NCI-H1092 treated with DMSO at 0.1 percent for 48 hours (cell line): ENCODE measurements at places on chromosomes 6 and 20.

- DNase-seq: no peak
These were observed 1.9 kb downstream of the BAK1 start for GRCh38 chr6:33578164-33578563.

- DNase-seq: no peak
These were observed 72.1 kb downstream of the TRAM2 start for GRCh38 chr6:52504782-52505136.

GRCh38 chr20:44247586-44248409 is 690 bp downstream of the GDAP1L1 start:
- DNase-seq: no peak

GRCh38 chr6:27281105-27281539 is 31.0 kb downstream of the POM121L2 start:
- no peak for DNase-seq

DNA sequence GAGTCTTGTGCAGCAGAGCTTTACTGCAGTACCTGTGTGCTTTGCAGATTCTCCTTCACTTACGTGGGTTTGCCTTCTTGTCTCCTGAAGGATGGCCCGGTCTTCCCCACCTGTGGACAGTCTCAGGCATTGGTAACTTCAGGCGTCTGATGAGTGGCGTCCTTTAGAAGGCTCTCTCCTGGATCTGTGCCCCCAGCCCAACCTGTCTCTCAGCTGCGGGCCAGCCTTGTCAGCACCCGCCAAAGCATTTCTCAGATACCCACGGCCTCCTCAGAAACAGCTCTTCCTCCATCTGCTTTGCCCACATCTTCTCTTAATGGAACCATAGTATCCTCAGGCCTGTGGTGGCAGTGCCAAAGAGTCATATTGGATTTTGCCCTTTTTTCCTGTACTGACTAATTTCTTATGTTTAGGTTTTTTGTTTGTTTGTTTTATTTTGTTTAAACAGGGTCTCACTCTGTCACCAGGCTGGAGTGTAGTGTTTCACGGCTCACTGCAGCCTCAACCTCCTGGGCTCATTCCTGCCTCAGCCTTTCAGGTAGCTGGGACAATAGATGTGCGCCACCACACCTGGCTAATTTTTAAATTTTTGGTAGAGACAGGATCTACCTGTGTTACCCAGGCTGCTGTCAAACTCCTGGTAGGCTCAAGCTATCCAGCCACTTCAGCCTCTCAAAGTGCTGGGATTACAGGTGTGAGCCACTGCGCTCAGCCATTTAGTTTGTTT is 96.6 kb downstream of the ARID1B start:
- DNase-seq: no peak

DNA sequence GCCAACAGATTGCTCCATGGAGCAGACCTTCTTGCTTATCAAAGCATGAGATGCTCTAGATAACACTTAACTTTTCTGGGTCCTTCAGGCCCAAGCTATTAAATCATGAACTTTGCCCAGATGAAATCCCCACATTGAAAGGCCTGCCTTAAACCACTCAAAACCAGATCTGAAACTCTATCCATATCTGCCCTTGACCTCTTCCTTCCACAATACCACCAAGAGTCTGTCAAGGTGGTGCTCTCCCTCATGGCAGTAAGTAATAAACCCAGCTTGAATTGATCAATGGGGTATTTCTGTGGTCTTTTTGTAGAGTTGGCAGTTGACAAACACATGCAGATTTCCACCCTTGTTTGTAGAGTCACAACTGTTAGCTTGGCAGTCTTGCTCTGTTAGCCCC is 135.5 kb downstream of the ISM1 start:
- no peak for DNase-seq

DNA sequence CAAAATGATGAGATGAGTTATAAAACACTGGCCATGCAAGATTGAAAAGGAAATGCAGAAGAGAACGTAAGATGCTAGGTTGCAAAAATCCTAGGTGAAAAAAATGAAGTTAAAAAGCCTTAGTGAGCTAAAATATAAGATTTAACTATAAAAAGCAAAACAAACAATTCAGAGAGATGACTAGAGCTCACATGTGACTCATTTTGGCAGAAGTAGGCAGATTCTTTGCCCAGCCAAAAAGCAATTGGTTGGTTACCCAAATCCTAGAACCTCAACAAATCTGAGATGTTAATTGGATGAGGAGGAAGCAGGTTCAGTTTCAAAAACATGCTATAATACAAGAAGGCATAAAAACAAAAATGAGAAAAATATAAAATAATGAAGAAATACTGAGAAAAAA is 249.1 kb downstream of the OGFRL1 start:
- DNase-seq: no peak

DNA sequence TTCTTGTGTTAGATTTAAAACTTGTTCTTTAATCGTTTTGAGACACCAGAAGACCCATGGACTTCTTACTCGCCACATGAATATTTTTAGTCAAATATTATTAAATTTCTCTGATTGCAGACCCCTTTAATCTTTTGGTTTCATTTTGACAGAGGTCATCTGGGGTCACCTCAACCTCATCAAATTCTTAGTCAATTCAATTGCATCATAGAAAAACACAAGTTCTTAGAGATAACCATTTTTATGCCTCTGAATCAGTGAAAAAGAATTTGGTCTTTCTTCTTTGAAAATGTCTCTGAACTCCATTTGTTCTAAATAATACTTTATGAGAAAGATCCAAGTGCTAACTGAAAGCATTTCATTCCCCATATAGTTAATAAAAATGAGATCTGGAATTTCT is 55.2 kb upstream of the CBLN4 start:
- DNase-seq: no peak

DNA sequence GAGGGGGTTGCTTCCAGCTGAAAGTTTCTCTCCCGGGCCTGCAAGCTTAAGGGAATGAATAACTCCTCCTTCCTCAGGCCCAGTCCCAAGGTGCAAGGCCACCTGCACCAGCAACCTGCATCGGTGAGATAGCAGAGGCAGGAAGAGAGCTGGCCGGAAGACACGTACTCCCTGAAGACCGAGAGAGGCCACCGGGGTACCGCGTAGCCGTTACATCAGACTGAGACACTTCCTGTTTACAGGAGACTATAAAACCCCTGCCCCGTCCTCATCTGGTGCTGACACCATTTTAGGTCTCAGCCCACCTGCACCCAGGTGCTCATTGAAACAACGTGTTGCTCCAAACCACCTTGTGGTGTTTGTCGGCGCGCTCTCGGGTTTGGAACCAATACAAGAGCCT is 60.5 kb upstream of the PRND start:
- no peak for DNase-seq

GRCh38 chr20:25514195-25514594 is 71.1 kb downstream of the NINL start:
- no peak for DNase-seq

DNA sequence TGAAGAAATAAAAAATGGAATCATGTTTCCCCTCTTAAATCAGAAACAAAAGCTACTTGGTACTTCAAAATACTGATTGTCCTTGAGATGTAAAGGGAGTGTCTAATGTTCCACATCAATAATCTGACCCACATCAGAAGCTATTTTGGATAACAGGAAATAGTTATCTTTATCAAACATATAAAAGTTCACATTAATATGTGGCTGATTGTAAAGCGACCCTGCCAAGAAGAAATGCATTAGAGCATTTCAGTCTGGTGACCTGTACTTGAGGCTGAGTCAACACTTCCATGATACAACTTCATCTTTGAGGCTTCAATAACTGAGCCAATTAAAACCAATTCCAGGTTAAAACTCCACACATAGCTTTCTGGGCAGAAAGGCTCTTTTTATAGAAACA is 31.8 kb downstream of the SYNE1 start:
- DNase-seq: no peak

- DNase-seq: peak; percentile 53
These were observed 20.6 kb downstream of the PPP1R16B start for GRCh38 chr20:38825901-38826625.

DNA sequence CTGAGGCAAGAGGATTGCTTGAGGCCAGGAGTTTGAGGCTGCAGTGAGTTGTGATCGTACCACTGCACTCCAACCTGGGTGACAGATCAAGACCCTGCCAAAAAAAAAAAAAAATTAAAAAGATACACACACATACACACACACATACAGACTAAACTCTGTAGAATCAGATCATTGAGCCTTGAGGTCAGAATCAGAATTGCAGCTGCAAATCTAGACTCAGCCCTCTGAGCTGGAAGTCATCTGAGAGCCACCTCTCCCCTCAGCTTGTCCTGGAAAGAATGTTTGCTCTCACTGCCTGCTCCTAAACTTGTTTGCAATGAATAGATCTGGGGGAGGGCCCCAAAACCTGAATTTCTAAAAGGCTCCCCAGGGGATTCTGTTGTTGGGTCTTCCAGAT is 41.4 kb upstream of the ANGPT4 start:
- no peak for DNase-seq

- no peak for DNase-seq
These were observed 153.9 kb downstream of the TAF4 start for GRCh38 chr20:61911824-61912223.

- no peak for DNase-seq
These were observed 25.6 kb upstream of the NTSR1 start for GRCh38 chr20:62682912-62683517.

DNA sequence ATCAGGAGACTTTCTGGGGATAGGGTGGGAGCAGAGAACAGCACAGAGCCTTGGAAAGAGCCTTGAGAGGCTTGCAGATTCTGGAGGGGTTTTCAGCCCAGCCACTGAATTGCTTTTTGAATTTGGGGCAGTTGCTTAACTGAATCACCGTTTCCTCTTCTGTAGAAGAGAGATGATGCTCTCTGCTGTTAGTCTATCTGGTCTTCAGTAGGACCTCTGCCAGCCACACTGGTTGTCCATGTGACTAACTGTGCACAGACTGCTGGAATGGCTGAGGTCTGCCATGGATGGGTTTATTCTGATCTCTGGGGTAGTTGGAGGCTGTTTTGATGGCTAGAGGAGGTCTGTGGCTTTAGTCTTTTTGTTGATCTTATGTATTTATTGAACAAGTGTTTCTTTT is 21.4 kb upstream of the PRDM1 start:
- no peak for DNase-seq

DNA sequence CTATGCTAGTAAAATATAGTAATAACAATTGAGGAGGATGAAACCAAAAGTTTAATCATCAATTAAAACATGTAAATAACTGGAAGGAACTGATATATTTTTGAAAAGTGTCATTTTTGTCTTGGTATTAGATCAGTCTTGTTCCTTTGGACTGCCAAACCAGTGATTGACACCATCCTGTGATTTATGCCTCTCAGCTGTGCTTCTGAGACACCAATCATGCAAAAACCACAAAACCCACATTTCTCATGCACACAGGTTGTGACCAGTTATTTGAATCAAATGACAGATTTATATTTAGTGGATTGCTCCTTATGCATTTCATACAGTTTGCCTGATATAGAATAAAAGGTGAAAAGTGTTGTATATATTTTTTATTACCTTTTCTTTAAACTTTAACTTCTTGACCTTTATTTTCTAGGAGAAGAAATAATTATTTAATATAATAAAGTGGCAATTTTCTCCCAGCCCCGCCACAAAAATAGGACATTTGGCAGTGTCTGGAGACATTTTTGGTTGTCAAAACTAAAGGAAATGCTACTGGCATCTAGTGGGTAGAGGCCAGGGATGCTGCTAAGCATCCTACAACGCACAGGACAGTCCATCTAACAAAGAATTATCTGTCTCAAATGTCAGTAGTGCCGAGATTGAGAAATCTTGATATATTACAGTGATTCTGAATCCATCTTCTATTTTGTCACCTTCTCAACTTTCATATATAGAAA is 383.6 kb downstream of the BCKDHB start:
- DNase-seq: no peak

DNA sequence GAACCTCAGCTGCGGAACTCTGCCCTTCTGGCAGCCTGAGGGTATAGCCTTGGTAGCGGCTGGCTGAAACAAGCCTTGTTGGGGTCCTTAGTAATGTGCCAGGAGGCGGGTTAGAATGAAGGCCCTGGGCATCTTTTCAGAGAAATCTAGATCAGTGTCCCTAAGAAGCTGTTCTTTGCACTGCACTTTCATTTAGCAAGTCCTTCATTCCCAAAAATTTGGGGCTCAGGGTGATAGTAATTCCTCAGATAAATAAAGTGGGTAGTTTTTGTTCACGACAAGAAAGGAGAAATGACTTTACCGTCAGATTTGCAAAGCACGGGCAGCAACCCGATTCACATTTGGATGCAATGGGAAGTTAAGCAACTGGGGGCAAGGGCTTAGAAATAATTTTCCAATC is 3.2 kb downstream of the INSM1 start:
- peak; percentile 12 for DNase-seq

DNA sequence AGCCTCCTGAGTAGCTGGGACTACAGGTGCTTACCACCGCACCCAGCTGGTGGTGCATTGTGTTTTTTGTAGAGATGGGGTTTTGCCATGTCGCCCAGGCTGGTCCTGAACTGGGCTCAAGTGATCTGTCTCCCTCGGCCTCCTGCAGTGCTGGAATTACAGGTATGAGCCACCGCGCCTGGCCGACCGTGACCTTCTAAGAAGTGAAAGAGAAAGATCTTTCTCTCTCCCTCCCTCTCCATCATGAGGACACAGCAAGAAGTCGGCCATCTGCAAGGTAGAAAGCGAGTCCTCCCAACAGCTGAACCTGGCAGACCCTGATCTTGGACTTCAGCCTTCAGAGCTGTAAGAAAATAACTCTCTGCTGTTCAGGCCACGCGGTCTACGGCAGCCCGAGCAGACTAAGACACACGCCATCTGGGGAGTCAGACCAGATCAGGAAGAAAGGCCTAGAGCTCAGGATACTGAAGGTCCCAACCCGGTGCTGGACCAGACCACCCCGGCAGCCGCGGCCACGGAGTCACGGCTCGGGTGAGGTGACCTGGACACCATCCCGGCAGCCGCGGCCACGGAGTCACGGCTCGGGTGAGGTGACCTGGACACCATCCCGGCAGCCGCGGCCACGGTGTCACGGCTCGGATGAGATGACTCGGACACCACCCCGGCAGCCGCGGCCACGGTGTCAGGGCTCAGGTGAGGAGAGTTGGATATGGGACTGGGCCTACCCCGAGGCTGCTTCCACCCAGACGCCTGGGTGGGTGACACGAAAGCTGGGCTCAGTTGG is 9.6 kb downstream of the GMEB2 start:
- DNase-seq: no peak

DNA sequence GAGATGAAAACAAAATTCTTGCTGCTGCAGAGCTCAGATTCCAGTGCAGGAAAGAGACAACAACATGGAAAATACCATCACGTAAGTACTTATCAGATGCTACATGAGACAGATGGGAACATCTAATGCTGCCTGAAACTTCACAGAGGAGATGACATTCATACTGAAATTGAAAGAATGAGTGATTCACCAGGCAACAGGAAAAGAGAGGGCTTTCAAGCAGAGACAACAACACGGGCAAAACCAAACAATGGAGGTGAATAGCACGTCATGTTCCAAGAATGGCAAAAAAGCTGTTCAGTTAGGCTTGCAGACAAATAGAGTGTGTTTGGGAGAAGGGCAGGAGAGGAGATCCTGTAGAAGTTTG is 39.3 kb downstream of the GTF2H5 start:
- no peak for DNase-seq

GRCh38 chr6:79377047-79377446 is 142.6 kb upstream of the HMGN3 start:
- DNase-seq: no peak

GRCh38 chr6:135743476-135743875 is 108.0 kb upstream of the PDE7B start:
- DNase-seq: no peak

GRCh38 chr6:64233746-64234145 is 598.1 kb downstream of the PHF3 start:
- DNase-seq: no peak
